ACHN (cell line): ENCODE measurements at places on chromosomes 6 and 20.

- no peak for DNase-seq
Observed at GRCh38 chr20:11935212-11936154, 17.8 kb downstream of the BTBD3 start.

DNA sequence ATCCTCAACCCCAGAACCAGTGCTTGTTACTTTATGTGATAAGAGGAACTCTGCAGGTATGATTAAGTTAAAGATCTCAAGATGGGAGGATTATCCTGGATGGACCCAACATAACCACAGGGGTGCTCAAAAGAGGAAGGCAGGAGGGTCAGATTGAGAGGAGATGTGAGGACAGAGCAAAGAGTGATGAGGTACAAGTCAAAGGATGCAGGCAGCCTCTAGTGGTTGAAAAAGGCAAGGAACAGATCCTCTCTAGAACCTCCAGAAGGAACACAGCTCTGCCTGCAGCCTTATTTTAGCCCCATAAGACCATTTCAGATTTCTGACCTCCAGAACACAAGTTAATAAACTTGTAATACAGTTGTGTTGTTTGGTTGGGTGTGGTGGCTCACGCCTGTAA is 41.2 kb downstream of the PDSS2 start:
- DNase-seq = peak; percentile 4

DNA sequence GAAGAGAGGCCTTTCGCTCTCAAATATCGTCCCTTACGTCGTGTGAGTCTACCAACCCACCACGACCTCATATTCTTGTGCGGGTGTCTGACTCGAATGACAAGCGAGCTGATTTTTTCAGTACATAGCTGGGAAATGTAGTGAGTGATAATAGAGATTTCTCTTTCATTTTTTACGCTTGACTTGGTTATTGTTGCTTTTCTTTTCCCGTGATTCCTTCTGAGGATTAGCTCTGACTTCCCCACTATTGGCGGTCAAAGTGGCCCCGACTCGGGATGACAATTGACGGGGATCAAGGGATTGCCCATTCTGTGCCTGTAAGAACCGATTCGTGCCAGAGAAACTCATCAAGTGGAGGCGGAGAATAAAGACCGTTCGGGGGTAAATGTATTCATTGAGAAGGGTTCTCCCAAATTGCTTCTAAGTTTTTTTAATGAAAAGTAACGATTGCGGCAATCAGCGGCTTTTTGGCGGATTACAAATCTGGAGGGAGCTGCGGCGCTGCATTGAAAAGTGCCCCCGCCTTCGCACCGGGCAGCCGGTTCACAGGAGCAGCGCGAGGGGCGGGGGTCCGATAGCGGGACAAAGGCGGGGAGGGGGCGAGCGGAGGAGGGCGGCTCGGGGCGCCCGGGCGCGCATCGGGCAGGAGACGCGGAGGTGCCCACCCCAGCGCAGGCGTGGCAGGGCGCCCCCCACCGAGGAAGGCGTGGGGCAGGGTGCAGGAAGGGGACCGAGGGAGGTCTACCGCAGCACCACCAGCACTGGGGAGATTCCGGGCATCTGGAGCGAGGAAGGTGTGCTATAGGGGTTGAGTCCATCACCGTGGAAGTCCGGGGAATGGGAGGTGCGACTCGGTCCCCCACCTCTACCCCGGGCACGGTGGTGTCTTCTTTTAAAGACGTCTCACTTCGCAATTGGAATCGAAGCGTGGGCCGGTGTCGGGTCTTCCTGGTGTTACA is 44.5 kb upstream of the OSTM1 start:
- no peak for DNase-seq

GRCh38 chr20:40720826-40721225 is 31.8 kb upstream of the MAFB start:
- no peak for DNase-seq

DNA sequence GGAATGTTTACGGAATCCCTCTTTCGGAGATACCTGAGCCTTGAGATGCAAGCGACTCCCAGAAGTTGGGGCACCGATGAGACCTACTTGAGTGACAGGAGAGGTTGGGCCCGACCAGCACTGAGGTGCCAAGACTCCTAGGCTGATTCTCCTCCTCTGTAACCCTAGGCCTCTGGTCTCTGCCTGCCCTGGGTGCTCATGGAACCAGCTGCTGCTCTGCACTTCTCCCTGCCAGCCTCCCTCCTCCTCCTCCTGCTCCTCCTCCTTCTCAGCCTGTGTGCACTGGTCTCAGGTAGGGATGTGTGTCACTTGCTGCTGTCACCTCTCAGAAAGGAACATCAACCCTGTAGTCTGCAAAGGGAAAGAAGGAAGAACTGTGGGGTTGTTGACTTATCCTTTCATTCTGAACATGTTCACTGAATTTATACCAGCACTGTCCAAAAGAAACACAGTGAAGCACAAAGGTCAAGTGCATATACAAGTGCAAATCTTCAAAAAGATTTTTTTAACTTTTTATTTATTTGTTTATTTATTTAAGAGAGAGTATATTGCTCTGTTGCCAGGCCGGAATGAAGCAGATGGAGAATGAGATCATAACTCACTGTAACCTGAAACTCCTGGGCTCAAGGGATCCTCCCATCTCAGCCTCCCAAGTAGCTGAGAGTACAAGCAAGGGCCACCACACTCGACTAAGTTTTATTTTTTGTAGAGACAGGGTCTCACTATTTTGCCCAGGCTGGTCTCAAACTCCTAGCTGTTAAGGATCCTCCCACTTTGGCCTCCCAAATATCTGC is 913 bp downstream of the BTN2A2 start:
- peak; percentile 45 for DNase-seq

DNA sequence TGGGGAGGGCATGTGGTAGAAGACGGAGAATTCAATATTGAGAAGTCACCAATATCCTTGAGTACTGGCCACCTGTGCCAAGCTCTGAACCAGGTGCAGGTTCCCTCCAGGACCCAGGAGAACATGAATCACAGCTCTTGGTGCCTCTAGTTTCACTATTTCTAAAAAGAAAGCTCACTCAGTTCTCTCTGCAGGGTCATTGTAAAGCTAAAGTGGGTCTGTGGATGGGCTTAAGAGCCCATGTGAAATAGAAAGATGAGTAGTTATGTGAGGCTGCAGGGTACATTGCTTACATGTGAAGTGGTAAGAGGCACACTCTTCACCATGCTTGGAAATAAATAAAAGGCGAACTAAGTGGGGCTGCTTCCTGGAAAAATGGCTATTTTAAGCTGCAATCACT is 43.6 kb downstream of the ZNF831 start:
- DNase-seq = no peak

GRCh38 chr6:170374571-170375444 is 68.2 kb downstream of the FAM120B start:
- DNase-seq = no peak

DNA sequence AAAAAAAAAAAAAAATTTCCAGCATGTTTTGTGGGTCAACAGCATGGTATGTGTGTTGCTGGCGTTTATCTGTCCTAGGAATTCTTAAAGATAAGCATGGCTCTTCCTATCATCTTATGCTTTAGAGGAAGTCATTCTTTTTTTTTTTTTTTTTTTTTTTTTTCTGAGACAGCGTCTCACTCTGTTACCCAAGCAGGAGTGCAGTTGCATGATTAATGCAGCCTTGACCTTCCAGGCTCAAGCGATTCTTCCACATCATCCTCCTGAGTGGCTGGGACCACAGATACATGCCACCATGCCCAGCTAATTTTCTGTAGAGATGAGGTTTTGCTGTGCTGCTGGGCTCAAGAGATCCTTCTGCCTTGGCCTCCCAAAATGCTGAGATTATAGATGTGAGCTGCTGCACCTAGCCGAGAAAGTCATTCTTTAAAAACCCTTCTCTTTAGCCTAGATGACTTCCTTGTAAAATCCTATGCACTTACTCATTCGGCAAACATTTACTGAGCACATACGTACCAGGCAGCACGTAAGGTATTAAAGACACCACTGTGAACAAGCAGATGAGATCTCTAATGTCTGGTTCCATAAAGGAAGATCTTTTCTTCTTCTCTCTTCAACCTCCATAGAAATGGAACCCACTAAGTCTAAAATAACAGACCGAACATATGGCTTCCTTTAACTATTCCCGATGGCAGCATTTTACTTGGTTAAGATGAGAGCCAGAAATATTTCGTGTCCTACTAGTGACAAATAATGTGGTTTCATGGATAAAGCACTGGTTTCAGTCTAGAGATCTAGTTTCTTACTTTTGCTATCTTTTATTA is 122.4 kb downstream of the RIN2 start:
- peak; percentile 87 for DNase-seq

DNA sequence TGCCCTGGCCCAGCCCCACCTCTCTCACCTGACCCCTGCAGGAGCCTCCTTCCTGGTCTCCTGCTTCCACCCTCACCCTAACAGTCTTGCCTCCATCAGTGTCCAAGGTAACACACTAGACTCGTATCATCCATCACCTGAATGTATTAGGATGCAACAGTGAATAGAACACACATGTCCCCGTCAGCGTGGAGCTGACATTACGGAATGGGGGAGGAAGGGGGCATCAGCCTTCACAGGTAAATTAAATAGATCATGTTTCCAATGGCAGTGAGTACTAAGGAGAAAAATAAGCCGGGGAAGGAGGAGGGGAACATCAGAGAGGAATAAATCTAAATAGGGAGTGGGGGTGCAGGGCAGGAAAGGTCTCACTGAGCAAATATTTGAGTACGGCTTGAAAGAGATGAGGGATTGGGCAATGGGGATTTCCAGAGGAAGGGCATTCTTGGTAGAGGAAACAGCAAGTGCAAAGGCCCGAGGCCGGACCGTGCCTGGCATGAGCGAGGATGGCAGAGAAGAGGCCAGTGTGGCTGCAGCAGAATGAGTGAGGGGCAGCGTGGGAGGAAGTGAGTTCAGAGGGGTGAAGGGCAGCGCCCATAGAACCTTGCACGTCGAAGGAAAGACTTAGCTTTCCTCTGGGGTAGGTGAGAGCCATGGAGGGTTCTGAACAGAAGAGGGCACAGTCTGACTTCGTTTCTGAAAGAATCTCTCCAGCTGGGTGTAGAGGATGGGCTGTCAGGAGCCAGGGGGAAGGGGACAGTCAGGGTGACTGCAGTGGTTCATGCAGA is 110.1 kb upstream of the PTPN1 start:
- DNase-seq = no peak

DNA sequence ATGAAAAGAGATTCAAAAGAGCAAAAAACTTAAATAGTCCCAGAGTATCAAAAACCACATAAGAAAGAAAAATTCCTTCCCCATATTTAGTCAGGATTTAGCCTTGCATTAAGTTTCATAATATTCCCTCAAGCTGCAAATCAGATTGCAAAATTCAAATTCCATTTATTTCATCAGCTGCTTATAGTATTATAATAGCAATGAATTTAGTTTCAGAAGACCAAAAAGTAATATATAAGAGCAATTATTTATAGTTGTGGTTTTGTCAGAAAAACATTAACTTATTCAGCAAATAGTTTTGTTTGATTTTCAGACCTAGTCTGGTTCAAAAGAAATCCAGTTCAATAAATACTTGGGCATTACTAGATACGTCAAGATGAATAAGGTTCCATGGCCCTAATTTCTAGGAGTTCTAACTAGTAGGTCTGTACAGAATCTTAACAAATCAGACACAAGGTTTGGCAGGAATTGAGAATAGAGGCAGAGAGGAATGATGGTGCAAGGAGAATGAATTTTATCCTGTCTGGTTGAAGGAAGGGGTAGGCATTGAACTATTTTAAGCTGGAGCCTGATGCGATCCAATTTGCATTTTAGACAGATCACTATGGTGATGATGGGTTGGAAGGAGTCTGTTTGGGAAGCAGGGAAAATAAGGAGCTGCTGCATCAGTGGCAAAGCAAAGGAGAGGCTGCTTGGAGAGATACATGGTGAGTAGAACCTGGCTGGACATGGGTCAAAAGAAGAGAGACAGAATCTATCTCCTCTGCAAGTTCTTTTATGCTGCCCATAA is 163.9 kb upstream of the STXBP5 start:
- no peak for DNase-seq

DNA sequence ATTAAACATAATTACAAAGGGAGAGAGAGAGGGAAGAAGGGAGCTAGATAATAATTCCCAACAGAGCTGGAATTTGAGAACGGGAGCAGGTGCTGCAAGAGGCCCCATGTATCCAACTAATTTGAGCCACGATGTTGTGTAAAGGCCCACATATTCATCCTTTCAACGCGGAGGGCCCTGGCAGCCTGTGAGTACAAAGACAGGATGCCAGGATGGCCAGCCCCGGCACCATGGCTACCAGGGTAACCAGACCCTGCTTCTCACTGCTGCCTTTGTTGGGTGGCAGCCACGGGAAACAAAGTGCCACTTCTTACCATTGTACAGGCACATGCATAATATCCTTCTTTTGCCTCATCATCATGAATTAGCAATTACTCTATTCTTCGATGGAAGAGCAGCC is 492.0 kb upstream of the NRSN1 start:
- no peak for DNase-seq

DNA sequence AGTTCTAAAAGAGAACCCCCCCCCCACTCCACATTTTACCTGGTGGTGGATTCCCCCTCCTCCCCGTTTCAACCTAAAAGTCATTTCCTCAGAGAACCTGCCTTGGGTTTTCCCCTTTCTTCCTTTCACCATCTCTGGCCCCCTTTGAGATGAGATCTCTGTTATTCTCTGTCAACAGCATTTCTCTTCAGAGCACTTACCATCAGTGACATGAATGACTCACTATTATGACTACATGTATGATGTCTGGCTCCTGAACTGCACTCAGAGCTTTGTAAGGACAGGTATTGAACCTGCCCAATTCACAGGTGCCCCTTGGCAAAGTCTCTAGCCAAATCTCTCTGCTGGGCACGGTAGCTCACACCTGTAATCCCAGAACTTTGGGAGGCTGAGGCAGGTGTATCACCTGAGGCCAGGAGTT is 61.4 kb upstream of the JARID2 start:
- DNase-seq = no peak

- DNase-seq = no peak
Observed at GRCh38 chr6:54879188-54879985, 32.8 kb downstream of the FAM83B start.

GRCh38 chr6:52328303-52328662 is 33.7 kb upstream of the PAQR8 start:
- DNase-seq = no peak

DNA sequence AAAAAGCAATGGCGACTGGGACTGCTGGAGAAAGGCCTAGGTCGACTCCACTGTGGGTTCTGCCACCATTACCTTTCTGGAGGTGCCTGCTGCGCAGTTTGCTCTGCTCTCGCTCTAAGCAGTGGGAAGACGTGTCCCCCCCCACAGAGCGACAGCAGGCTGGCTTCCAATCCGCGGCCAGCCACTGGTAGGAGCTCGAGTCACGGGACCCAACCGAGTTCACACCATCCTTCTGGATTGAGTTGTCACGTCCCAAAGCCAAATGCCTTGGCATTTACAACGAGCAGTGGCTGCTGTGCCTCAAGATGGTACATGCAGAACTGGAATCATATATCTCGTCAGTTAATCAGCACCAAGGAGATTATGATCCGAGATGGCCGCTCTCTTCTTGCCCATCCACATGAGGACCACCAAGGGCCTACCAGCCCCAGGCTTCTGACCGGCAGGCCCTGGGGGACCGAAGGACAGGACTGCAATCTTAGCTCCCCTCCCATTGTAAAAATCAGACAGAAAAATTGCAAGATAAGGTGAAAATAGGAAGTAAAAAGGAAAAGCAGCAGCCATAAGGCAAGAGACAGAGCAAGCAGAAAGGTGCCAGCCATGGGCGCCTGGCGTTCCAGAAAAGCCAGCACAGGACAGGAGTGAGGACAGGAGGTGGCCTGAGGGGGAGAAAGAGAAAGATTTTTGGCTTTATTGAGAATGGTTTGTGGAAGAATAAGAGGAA is 74.4 kb downstream of the TRAM2 start:
- DNase-seq = no peak
